ENCODE measurements at places on chromosomes 3 and 15. TPM values are rescaled to one million over a fixed set of nuclear protein-coding genes. Genes with fewer than 3 reads are reported as not detected.
A peak's percentile ranks its signal among the peaks of the same experiment; 100 is the strongest.

DNA sequence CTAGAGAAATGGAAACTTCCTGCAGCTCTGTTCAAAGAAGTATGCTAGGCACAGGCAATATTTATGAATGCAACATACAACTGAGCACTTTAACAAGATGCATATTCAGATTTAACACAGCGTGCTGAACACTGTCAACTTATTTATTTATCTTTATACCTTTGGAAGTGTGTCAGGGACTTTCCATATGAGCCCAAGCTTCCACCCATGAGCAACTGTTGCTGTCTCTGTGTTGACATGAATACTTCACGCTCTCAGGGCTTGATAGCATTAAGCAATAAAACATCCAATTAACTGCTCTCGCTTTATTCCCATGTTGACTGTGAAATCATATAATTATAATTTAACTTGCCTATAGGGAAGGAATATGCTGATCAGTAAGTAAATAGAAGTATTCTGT, 116.6 kb upstream of the ROBO1 start:
- no peak for DNase-seq

The IRAK2 gene
- total RNA-seq: 4.7 TPM

The GMNC gene
- under 0.01 TPM for total RNA-seq

DNA sequence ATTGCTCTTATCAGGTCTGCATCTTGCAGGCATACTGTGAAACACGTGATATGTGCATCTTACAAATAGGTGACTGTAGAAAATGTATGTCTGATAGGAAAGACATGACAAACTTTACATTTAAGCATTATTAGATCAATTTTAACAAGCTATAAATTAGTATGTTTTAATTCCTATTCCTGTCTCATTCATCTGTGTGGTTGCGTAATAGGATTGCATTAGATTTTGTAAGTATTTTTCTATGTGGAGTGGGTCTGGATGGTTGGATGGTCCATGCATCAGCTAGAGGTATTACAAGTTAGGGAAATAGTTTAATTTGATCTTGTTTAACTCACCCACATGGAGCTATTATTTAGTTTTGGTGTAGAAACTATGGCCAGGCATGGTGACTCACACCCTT, 18.8 kb downstream of the ASTE1 start:
- DNase-seq: no peak

The MLF1 gene
- 5.5 TPM for total RNA-seq

DNA sequence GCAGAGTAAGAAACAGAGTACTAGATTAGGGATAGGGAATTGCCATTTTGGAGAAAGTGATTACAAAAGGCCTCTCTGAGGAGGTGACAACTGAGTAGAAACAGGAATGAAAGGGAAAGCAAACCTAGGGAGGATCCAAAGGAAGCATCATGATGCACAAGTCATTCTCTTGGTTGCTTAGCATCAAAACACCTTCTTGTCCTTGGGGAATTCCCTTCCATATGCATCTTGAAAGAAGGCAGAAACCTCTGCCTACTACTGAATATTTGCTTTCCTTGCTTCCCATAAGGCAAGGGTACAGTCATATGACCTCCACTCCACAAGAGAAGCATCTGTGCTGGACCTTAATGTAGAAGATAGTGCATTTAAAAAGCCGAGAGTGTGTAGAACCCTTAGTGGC, 24.1 kb downstream of the GABPB1 start:
- no peak for DNase-seq

DNA sequence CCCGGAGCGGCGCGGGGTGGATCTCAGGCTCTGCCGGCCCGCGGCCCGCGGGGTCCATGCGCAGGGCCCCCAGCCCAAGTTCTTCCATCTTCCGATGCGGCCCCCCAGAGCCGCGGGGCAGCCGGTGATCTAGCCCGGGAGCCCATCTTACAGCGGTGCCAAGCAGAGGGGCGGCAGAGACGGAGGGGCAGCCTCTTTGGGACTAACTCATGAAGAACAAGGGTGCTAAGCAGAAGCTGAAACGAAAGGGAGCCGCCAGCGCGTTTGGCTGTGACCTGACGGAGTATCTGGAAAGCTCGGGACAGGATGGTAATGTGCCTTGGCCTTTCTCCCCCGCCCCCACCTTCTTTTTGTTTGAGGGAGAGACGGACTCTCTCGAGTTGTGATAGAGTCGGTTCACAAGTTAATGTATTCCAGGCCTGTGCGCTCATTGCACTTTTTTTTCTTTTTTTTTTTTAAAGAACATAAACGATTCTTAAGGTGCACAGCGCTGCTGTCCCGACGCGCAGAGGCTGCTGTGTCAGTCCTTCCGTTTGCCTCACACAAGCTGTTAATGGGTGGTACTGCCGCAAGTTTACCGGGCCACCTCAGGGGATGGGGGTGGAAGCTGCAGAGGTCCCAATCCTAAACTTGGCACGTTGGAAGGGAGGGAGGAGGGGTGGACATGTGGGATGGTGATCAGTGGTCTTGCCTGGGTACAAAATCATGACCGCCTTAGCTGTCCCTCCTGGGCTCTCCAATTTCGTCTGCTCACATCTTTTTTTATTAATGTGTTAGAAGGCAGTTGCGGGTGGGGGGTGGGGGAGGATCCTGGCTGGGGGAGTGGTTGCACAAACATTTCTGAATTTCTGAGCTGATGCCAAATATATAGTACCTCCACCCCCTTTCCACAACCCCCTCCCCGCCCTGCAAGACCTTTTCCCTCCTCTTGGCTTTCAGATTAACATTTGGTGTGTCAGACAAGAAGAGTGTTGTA, 801 bp downstream of the ARHGAP31 start:
- peak; percentile 28 for DNase-seq

Data from bronchial epithelial cell (primary cell).